ENCODE measurements at places on chromosomes 12 and 14. TPM values are rescaled to one million over a fixed set of nuclear protein-coding genes. Genes with fewer than 3 reads are reported as not detected.

Gene KRT79
- total RNA-seq: not detected

Gene LRRC10
- total RNA-seq: not detected

Gene CLEC9A
- total RNA-seq: not detected

Gene PLEKHG7
- not detected for total RNA-seq

Gene RPS6KA5
- total RNA-seq: 44.7 TPM

Gene IAPP
- not detected for total RNA-seq

Gene EGLN3
- total RNA-seq: 4.9 TPM

Gene C12orf56
- total RNA-seq: not detected

Gene SLC6A13
- 0.75 TPM for total RNA-seq

DNA sequence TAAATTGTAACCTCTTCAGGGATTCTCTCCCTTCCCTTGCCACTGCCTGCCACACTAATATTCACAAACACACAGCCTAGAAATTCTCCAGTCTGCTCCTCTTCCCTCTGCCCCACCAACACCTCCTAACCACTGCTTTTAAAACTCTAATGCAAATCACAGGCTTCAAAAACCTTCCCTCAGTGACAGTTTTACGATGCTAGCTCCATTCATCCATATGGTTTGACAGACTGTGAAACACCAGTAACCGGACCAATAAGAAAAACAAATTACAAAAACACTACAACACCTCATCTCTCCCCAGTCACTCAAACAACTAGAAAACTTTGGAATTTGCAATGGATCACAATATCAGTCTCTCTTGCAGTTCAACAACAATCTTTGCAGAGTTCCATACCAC lies 5.7 kb downstream of the DPF3 start:
- H3K4me3 ChIP-seq: no peak overlapping the region
- H3K27me3 ChIP-seq: no peaks in the 10 kb centered on the region
- H3K36me3 ChIP-seq: no peaks in the 10 kb centered on the region
- H3K4me1 ChIP-seq: peaks cover 15% of the 10 kb centered on the region
- DNase-seq: no peak

- no peak for DNase-seq
- H3K27me3 ChIP-seq: no peaks in the 10 kb centered on the region
- H3K4me1 ChIP-seq: peaks cover 22% of the 10 kb centered on the region
- H3K36me3 ChIP-seq: peaks cover 19% of the 10 kb centered on the region
- no peak overlapping the region for H3K4me3 ChIP-seq
Observed at GRCh38 chr12:123940627-123940966, 32.0 kb downstream of the CCDC92 start.

DNA sequence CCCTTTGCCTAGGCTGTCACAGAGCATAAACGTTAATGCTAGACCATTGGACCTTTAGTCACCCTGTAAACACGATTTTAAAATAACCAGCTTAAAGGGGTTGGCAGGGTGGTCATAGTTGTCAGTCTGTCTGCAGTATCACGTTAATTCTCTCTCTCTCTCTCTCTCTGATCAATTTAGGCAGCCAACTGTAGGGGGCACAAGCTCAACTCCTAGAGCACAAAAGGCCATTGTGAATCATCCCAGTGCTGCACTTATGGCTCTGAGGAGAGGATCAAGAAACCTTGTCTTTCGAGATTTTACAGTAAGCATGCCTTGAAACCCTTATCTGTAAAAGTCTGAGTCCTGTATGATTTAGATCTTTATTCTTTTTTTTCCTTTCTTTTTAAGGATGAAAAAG lies 97.1 kb downstream of the SCAF11 start:
- no peak overlapping the region for H3K4me3 ChIP-seq
- no peaks in the 10 kb centered on the region for H3K27me3 ChIP-seq
- peaks cover 15% of the 10 kb centered on the region for H3K4me1 ChIP-seq

- H3K27ac ChIP-seq: no peak overlapping the region
- no peaks in the 10 kb centered on the region for H3K4me1 ChIP-seq
- H3K36me3 ChIP-seq: no peaks in the 10 kb centered on the region
- no peak overlapping the region for H3K4me3 ChIP-seq
- H3K27me3 ChIP-seq: no peaks in the 10 kb centered on the region
- DNase-seq: no peak
Observed at GRCh38 chr14:101027966-101028365, 124.4 kb upstream of the RTL1 start.

- no peak for DNase-seq
- no peak overlapping the region for H3K27ac ChIP-seq
- no peak overlapping the region for H3K4me3 ChIP-seq
- H3K4me1 ChIP-seq: no peaks in the 10 kb centered on the region
Observed at GRCh38 chr12:28209782-28210181, 19.5 kb downstream of the CCDC91 start.

DNA sequence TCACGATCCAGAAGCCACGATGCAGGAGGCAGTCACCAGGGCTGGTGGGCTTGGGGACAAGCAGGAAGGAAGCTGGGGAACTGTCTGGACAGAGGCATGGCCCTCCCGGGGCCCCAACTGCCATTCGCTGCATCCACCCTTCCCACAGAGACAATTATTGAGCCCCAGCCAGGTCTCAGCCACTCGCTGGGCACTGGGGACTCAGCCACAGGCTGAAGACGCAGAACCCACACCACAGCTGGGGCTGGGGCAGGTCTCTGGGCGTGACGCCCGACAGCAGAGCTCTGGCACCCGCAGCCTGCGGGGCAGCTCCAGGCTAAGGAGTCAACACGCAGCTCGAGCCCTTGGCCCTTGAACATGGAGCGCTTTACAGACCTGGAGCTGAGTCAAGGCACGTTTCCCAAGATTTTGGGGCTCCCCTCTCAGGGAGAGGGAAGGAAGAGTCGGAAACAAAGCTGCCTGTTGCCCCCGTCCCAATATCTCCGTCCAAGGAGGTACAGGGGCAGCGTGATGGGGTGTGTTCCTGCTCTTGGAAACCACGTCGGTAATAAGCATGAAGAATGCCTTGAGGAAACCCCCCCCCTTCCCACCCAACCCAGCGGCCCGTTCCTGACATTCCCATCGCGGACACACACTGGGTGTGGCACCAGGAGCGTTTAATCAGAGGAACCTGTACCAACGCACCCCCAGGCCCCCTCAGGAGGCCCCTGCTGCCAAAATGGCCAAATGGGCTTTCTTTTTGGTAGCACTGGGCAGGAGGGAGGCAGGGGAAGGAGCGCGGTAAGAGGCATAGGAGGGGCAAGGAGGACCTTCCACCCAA lies 6.7 kb downstream of the RIMBP2 start:
- no peak for DNase-seq
- H3K4me1 ChIP-seq: no peaks in the 10 kb centered on the region
- no peak overlapping the region for H3K4me3 ChIP-seq
- no peaks in the 10 kb centered on the region for H3K36me3 ChIP-seq

GRCh38 chr14:100862277-100862676 lies 36.4 kb downstream of the MEG3 start:
- H3K4me3 ChIP-seq: no peak overlapping the region
- DNase-seq: no peak
- no peak overlapping the region for H3K27ac ChIP-seq
- H3K27me3 ChIP-seq: no peaks in the 10 kb centered on the region

DNA sequence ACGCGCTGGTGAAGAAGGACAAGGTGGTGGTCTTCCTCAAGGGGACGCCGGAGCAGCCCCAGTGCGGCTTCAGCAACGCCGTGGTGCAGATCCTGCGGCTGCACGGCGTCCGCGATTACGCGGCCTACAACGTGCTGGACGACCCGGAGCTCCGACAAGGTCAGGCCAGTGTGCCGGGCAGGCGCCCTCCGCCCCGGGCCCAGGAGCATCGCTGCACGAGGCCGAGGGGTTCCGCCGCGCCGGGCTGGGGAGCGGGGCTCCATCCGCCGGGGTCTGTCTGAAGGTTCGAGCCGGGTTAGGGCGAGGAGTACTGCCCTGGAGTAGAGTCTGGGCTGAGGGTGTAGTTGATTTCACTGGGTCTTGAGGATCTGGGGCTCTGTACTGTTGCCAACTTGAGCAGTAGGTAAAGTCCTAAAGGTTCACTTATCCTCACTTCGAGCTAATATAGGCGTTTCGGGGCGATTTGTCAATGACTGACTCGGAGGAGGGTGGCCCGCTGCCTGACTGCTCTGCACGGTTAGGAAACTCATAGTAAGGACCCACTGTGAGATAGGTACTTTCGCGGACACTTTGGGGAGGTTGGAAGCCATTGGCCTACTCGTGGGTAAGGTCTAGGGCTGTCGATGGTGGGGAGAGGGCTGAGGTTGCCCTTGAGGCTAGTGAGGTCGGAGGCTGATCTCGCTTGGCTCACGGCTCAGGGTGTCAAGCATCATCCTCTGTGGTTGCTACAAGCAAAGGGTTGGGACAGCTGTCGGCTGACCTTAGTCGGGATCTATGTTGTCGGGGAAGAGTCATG lies 574 bp downstream of the GLRX5 start:
- H3K36me3 ChIP-seq: no peaks in the 10 kb centered on the region
- H3K27me3 ChIP-seq: no peaks in the 10 kb centered on the region
- H3K4me1 ChIP-seq: peaks cover 50% of the 10 kb centered on the region
- H3K27ac ChIP-seq: peak overlapping the region; percentile 58
- no peak for DNase-seq

DNA sequence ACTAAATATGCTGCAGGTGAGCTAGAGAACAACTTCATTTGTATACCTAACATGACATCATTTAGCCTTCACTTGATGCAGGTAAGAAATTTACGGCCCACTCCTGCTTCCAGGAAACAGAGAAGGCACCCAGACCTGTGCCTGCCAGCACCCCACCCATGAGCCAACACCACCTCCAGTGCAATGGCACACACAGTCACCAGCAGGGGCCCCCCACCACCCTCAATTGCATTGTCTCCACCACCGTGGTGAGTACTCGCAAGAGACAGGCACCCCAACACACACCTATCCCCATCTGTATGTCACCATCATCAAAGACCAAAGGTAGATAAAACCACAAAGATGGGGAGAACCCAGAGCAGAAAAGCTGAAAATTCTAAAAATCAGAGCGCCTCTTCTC lies 107.6 kb downstream of the KLHL28 start:
- H3K4me1 ChIP-seq: no peaks in the 10 kb centered on the region
- H3K27me3 ChIP-seq: no peaks in the 10 kb centered on the region
- H3K4me3 ChIP-seq: no peak overlapping the region
- no peak for DNase-seq
- H3K27ac ChIP-seq: no peak overlapping the region

- H3K4me1 ChIP-seq: peaks cover 45% of the 10 kb centered on the region
- no peak overlapping the region for H3K27ac ChIP-seq
- no peak for DNase-seq
- no peak overlapping the region for H3K4me3 ChIP-seq
Observed at GRCh38 chr12:54933376-54933775, 51.2 kb downstream of the TESPA1 start.

DNA sequence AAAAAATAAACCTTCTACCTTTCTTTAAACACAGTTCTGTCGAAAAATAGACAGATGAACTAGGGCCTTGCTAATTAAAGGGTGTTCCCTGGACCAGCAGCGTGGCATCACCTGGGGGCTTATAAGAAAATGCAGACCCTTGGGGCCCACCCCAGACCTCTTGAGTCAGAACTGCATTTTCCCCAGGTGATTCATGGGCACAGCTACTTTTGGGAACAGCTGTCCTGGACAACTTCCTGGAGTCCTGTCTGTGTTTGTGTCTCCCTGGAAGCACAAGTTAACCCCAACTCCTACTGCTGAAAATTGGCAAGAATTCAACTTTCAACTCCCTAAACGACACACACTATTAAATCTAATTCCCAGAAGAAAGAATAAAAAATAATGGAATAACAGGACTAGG lies 17.8 kb downstream of the FBLN5 start:
- no peak overlapping the region for H3K4me3 ChIP-seq
- no peaks in the 10 kb centered on the region for H3K27me3 ChIP-seq
- H3K27ac ChIP-seq: no peak overlapping the region
- no peak for DNase-seq
- no peaks in the 10 kb centered on the region for H3K4me1 ChIP-seq
- no peaks in the 10 kb centered on the region for H3K36me3 ChIP-seq

GRCh38 chr12:41051954-41052353 lies 136.2 kb upstream of the PDZRN4 start:
- H3K4me3 ChIP-seq: no peak overlapping the region
- no peak for DNase-seq
- H3K4me1 ChIP-seq: no peaks in the 10 kb centered on the region
- H3K27me3 ChIP-seq: no peaks in the 10 kb centered on the region

DNA sequence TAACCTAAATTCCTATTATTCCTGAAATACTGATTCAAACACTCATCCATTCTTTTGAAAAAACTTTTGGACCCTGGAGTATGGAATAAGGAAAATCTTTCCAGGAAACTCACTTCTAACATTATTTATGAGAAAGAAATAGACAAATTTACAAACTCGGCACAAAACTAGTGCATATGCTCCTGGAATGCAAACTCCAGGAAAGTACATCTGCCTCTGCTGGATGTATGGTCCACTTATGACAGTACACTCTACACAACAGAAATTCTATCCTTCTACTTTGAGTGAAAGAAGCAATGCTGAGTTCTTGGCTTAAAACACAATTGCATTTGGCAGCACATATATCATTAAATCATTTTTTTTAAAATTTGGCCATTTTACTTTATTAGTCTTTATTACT lies 700.5 kb upstream of the STXBP6 start:
- H3K4me3 ChIP-seq: no peak overlapping the region
- DNase-seq: no peak
- H3K36me3 ChIP-seq: no peaks in the 10 kb centered on the region
- H3K27ac ChIP-seq: no peak overlapping the region
- H3K4me1 ChIP-seq: no peaks in the 10 kb centered on the region

- no peaks in the 10 kb centered on the region for H3K27me3 ChIP-seq
- H3K27ac ChIP-seq: no peak overlapping the region
Observed at GRCh38 chr14:66859063-66859671, 330.1 kb upstream of the GARIN2 start.

DNA sequence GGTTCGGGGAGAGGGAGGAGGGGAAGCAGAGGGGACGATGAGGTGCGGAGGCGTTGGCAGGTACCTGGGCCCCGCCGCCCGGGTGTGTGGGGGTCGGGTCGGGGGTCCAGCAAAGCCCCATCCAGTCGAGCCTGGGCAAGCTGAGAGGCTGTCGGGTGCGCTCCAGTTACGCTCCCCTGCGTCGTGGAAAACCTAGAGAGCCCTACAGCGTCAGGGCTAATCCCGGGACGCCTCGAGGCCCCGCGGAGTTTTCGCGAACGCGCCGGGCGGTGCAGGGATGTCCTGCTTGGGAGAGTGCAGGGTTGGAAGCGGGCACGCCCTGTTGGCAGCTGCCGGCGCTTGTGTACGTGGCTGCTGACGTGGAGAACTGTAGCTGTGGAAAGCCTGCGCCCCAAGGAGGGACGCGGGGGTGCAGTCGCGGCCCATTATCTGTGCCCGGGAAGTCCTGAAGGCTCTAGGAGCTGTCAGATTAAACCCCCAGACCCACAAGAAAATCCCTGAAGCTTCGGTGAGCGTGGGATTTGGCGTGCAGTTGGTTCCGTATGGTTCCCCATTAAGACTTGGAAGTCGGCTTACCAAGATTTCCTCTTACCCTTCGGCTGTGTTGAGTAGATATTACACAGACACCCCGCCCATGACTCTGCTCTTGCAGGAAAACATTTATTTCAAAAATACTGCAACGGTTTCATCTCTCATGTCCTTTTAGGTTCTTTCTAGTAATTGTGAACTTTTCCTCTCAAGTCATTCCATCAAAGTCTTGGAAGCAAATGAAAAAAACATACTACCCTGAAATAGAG lies 11.3 kb upstream of the SLC38A2 start:
- peak overlapping the region; percentile 83 for H3K27ac ChIP-seq
- H3K27me3 ChIP-seq: no peaks in the 10 kb centered on the region
- H3K36me3 ChIP-seq: no peaks in the 10 kb centered on the region
- H3K4me3 ChIP-seq: peak overlapping the region; percentile 26
- peak; percentile 81 for DNase-seq

- DNase-seq: no peak
- no peaks in the 10 kb centered on the region for H3K27me3 ChIP-seq
- no peaks in the 10 kb centered on the region for H3K36me3 ChIP-seq
- H3K4me1 ChIP-seq: no peaks in the 10 kb centered on the region
Observed at GRCh38 chr12:79560225-79560889, 130.4 kb downstream of the PAWR start.

- no peaks in the 10 kb centered on the region for H3K27me3 ChIP-seq
- peaks cover 18% of the 10 kb centered on the region for H3K4me1 ChIP-seq
- H3K27ac ChIP-seq: no peak overlapping the region
- H3K4me3 ChIP-seq: no peak overlapping the region
Observed at GRCh38 chr12:45248095-45248494, 32.2 kb downstream of the ANO6 start.
